Lower lobe of right lung (tissue), 2 donors: ENCODE measurements at places on chromosomes 4 and X. TPM values are rescaled to one million over a fixed set of nuclear protein-coding genes. Genes with fewer than 3 reads are reported as not detected.

The ARAP2 gene
- total RNA-seq = 74.5 TPM

The PDE6B gene
- 5.5 TPM for total RNA-seq

The PITX2 gene
- total RNA-seq = not detected

The NFKB1 gene
- 48.9 TPM for total RNA-seq

The ZFP42 gene
- not detected for total RNA-seq

The AREG gene
- total RNA-seq = 7.8 TPM
